ENCODE measurements at places on chromosomes 7 and 10.

- no peak for DNase-seq
Observed at GRCh38 chr7:114354306-114354705, 60.3 kb upstream of the FOXP2 start.

DNA sequence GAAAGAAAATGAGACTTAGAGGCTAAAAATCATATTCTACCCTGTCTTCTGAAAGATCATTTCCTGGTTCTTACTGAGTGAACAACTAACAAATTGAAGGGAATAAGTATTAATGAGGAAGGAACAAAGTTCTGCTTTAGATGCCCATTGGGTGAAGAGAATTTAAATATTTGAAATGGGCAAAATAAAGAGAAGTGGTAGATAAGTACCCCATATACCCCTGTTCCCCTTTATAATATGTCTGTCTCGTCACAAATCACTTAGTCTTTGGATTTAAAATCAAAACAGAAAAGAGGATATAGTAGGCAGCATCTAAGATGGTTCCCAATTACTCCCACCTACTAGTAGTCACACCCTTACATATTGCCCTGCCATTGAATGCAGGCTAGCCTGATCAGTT, 13.2 kb downstream of the TES start:
- DNase-seq: no peak

DNA sequence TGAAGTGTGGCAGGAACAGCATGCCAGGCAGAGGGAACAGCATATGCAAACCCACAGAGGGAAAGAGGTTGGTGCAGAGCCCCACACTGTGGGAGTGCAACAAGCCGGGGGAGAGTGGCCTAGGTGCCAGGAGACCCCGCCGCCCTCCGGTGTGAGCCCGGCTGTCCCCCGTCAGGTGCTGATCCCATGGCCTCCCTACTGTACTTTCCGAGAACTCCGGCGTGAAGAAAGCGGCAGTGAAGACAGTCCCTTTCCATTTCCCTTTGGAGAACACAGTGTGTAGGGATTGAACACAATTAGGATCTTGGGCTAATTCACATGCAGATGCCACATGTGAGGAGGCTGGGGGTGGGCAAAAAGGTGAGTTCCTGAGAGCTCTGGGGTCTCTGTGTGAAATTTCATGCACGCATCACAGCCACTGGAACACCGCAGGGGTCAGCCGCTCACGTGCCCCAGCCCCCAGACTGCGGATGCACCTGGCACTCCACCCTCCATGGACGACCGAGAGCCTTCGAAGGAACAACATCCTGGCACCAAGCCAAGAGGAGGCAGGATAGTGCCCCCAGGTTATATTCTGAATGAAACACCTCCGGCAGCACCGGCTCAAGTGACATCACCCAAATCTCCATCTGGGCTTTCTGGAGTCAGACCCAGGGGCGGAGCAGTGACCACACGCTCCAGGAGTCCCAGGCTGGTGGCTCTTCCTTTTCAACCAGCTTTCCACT, 82.1 kb upstream of the PPP2R2D start:
- no peak for DNase-seq

GRCh38 chr10:44394696-44395381, 9.9 kb upstream of the CXCL12 start:
- no peak for DNase-seq

DNA sequence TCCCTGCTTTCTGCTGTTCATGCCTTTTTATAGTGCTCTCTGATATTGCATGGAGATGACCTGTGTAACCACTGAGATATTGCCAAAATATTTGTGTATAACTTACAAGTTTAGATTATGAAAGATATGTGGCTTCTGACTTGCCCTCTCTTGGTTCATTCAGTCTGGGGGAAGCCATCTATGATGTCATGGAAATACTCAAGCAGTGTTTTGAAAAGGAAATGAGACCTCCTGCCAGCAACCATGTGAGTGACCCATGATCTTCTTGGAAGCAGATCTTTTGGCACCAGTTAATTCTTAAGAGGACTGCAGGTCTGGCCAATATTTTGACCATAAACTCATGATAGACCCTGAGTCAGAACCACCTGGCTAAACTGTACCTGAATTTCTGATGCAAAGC, 183.0 kb downstream of the THSD7A start:
- DNase-seq: no peak

GRCh38 chr10:119406601-119407253, 135.8 kb downstream of the RGS10 start:
- DNase-seq: no peak

DNA sequence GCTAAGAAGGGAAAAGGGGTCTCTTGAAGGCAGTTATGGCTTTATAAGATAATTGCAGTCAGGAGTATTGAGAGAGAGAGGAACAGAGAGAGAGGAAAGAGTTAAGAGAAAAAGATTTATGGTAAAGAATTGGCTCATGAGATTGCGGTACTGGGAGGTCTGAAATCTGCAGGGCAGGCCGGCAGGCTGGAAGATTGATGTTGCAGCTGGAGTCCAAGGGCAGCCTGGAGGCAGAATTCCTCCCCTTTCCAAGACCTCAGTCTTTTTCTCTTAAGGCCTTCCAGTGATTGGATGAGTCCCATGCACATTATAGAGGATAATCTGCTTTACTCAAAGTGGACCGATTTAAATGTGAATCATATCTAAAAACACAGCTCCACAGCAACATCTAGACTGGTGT, 68.4 kb downstream of the HACD1 start:
- DNase-seq: no peak

DNA sequence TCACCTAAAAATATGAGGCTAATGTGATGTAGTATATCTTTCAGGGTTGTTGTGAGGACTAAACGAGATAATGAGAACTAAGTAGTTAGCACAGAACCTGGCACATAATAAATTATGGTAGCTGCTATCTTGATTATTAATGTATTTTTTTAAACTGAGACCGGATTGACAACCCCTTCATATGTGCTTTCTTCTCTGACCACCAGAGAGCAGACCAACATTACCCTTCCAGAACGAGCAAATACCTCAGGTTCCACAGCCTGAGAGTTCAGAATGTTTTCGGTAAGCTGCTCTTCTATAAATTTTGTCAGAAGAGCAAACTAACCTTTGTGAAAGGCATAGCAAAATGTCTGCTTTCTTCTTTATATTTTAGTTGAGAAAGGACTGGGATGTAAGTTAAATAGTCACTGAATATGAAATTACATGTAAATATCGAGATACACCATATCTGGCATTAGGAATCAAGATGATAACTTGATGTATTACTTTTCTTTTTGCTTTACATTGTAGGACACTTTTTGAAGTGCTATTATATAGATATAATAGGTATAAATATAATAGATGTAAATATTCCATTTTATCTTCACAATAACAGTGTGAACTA, 13.6 kb upstream of the BPGM start:
- peak; percentile 69 for DNase-seq

GRCh38 chr7:111690364-111691111, 128.2 kb upstream of the IMMP2L start:
- DNase-seq: no peak

- no peak for DNase-seq
Observed at GRCh38 chr10:29228562-29228961, 60.3 kb upstream of the LYZL1 start.

DNA sequence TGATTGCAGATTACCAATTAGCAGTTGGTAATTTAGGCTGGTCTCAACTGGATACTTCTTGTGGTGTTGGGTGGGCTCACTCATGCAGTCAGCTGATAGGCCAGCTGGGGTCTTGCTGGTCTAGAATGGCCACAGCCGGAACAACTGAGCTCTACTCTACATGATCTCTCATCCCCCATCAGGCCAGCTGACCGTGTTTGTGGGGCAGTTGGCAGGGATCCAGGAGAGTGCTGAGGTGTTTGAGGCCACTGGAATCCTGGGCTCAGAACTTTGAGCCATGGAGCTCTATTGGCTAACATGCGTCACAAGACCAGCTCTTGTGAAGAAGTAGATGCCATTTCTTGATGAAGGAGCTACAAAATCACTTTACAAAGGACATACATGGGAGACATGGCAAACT, 242.4 kb downstream of the GFRA1 start:
- DNase-seq: no peak

GRCh38 chr7:124918662-124919061, 11.0 kb downstream of the POT1 start:
- DNase-seq: no peak

DNA sequence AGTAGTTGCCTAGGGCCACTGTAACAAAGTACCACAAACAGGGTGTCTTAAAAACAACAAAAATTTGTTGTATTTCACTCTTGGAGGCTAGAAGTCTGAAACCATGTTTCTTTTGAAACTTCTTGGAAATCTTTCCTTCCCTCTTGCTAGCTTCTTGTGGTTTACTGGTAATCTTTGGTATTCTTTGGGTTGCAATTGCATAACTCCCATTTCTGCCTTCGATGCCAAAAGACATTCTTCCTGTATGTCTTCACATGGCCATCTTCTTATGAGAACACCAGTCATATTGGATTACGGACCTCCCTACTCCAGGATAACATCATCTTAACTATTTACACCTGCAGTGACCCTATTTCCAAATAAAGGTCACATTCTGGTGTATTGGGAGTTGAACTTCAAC, 357.4 kb downstream of the PPP1R3A start:
- DNase-seq: no peak

Measured in hematopoietic multipotent progenitor cell treated with erythropoietin and hydrocortisone succinate and interleukin-3 and kit ligand, for 8 days (in vitro differentiated cells).